Epithelial cell of esophagus (primary cell): ENCODE measurements at places on chromosomes 7 and 10.

- no peak for DNase-seq
Observed at GRCh38 chr7:21828841-21829240, 116.9 kb downstream of the CDCA7L start.

DNA sequence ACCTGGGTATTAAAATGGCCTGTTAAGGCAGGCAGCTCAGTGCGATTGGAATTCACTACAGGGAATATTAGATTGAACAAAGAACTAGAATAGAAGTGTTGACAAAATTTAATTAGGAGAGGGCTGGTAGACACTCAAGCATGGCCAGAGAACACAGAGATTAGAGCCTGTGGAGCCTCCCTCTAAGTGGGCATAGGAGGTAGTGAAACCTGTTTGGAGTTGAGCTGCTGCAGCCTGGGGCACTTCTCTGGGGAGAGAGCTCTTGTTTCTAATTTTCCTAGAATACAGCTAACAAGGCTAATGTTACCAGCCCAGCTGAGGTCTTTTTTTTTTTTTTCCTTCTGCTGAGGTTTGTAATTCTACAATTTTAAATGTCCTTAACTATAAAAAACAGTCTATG, 46.4 kb downstream of the TMEM168 start:
- peak; percentile 66 for DNase-seq

DNA sequence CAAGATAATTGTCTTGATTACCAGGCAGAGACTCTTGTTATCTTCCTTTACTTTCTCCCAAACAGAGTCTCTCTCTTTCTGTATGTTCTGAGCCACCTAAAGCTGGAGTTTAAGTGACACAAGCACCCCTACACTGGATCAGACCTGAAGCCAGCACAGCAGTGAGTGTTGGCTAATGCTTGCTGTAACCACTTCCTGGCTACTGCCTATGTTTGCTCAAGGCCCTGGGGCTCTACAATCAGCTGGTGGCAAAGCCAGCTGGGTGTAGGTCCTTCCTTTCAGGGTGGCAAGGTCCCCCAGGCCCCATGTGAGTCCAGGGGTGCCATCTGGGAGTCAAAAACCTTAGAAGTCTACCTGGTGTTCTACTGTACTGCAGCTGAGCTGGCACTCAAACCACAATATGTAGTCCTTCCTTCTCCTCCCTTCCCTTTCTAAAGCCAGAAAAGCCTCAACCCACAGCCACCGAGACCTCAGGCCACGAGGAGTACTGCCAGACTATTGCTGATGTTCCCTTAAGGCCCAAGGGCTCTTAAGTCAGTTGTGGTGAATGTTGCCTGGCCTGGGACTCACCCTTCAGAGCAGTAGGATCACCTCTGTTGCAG, 416.3 kb downstream of the ADRA2A start:
- no peak for DNase-seq

DNA sequence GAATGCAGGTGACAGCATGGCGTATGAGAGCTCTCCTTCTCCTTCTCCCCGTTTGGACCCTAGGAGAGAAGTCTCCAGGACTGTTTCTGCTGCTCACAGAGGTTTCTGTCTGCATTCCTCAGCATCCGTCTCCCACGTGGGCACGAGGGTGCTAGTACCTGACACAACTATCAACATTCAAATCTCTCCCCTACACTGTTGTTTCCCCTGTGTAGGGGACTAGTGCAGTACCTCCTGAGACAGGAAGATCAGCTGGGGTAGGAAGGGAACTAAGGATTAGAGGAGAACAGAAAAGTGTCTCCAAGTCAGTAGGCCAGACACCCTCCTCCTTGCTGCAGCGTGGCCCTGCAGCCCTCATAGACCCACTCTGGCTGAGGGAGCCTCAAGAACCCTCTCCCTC, 29.0 kb downstream of the STOX1 start:
- DNase-seq: no peak

GRCh38 chr10:42872865-42873435, 90.4 kb downstream of the BMS1 start:
- DNase-seq: no peak

- peak; percentile 15 for DNase-seq
Observed at GRCh38 chr10:117936141-117936540, 110.6 kb downstream of the RAB11FIP2 start.

DNA sequence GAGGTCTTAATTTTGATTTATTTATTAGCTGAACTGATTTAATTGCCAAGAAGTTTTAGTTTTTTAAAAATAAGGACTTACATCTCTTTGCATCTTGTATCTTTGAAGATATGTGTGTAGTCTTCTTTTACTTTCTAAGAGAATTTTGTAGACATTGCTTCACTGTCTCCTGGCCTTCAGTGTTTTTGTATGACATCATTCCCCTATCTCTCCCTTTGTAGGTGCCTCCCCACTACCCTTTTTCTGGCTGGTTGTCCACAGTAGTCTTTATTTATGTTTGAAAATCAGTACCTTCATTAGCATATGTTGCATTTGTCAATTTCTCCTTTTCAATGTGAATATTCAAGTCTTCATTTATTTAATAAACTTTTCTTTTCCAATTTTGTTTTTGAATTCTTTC, 64.1 kb upstream of the RAB18 start:
- no peak for DNase-seq

- no peak for DNase-seq
Observed at GRCh38 chr7:101553771-101554445, 75.2 kb downstream of the MYL10 start.

- no peak for DNase-seq
Observed at GRCh38 chr7:158953912-158954311, 97.6 kb downstream of the DYNC2I1 start.

DNA sequence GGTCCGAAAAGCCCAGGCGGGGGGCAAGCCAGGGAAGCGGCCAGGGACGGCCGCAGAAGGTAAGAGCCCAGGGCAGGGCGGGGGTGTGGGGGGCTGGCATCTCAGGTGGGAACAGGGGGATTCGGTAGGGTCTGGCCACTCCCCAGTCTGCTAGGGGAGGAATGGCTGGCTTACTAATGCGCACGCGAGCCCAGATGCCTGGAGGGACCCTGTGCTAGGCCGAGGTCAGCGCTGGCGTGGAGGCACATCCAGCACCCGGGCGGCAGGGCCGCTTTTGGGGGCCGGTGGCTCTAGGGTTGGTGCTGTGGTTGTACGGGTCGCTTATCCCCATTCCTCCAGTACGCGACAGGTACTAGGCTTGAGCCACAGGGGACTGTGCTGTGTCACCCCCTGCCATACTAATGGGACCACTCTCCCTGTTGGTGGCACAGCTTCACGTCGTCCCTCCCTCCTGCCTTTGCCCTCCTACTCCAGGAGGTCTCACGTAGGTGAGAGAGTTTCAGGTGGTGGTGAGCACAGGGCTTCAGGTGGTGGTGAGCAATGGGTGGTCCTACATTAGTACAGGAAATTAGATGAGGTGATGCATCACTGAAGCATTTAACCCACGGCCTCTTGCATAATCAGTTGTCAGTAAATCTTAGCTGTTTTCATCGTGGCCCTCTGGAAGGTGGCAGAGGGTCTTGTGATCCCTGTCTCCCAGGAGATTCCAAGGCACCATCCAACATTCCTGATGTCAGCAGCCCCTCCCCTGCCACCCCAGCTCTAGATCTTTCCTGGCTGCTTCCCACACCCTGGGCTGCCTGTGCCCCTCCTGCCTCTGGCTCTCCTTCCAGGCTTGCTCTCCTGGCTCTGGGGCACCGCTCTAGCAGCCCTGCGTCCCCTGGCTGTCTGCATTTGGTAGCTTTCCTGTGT, 971 bp downstream of the AEBP1 start:
- peak; percentile 59 for DNase-seq

DNA sequence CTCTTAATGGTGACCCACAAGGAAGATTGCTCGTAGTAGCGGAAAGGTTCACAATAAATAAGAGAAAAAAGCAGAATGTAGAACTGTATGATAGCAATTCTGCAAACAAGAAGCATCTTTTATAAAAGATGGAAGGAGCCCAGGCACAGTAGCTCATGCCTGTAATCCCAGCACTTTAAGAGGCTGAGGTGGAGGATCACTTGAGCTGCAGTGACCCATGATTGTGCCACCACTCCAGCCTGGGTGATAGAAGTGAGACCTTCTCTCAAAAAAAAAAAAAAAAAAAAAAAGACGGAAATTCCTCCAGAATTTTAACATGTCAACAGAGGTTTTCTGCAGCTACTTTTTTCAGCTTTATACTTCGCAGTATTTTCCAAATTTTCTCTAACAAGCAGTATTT, 13.2 kb downstream of the GATAD1 start:
- DNase-seq: no peak

GRCh38 chr7:542713-543500, 23.3 kb upstream of the PDGFA start:
- peak; percentile 76 for DNase-seq

DNA sequence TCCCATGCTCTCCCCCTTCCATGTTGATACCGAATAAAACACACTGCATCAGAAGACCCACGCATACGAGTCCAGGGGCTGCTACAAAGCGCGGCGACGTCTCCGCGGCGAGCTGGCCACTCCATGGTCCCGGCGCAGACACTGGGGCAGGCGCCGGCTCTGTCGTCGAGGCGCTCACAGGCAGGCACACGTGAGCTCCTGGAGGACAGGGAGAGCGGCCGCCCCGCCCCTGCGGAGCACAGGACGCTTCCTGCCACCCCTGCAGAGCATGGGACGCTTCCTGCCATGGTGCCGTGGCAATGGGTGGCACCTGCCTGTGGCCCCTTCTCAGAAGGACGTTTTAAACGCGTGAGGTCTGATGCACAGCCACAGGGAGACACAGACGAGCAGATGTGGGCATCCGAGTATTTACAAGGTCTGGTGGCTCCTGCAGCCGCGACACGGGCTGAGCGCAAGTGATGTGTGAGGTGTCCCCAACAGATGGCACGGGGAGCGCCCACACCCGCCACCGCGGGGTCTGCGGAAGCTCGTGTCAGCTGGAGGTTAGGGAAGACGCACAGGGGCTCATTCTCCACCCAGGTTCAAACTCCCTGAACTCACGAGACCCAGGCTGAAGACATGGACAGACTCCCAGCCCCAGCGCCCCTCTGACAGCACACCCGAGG, 21.4 kb upstream of the GPR146 start:
- no peak for DNase-seq

- no peak for DNase-seq
Observed at GRCh38 chr7:12196386-12196785, 14.7 kb upstream of the TMEM106B start.

DNA sequence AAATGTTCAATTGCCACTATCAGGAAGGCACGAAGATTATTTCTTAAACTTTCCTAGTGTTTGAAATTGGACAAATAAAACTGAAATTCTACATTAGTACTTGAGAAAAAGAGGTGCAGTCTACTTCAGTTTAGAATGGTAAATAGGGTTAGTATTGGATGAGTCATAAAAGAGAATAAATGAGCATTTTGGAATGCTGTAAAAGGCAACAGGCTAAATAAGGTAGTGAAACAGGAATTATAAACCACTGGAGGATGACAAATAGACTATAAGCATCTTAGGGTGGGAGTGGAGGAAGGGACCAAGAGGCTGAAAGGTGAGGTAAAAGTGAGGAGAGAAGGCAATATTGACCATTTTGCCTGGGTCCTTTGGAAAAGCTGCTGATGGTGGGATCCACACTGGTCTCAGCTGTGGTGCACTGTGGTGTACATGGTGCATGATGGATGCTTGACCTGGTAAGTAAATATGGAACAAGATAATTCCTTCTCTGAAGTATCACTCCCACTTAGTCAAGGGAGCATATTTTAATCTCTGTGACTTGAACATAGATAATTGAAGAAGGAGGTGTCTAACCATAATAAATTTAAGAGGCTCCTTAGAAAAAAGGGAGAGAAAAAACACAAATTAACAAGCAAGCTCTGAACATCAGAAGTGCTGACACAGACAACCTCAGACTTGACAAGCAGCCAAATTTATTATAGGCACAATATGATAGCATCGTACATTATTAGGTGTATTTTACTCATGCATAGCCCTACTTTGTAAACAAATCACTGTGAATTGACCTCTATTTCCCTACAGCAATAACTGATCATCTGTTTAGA, 76.4 kb upstream of the SCIN start:
- no peak for DNase-seq

- no peak for DNase-seq
Observed at GRCh38 chr7:129675521-129675920, 64.0 kb downstream of the NRF1 start.

DNA sequence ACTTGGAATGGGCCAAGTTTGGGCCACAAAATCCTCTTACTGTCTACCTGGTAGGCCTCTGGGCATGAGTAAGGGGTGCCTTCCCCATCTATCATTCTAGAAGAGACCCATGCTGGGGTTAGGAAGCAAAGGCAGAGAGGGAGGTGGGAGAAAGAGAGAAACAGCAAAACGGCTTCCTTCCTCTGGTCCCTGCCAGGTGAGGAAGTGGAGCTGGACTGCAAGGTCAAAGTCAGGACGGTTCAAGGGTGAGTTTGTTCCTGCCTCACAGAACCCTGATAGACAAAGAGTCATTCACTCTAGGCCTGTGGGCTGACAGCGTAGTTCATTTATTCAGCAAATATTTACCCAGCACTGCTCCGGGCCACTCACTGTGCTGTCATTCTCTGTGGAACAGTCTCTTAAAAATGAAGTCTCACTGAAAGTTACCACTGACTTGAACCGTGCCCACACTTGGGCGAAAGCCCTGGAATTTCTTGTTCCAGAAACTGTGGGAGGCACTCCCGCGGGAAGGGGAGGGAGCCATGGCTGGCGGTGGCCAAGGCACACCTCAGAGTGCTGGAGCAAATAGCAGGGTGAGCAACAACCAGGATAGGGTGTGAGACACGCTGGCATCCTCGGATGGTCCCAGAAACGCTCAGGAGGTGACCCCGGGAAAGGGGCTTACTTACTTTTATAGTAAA, 26.2 kb upstream of the ECHDC3 start:
- DNase-seq: peak; percentile 42

DNA sequence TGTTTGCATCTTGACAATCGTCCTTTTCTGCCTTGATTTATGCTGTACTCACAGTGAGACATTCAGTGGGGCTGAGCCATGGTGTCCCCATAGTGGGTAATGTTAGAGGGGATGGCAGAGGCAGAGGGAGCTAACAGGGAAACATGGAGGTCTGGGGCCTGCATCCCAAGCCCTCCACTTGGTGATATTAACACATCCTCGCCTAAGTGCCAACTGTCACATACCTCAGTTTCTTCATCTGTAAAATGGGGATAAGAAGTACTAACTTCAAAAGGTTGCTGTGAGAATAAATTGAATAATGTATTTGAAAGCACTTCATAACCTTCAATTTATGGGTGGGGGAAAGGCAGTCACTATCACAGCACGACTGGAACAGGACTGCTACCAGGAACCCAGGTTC, 27.8 kb downstream of the RPP38 start:
- DNase-seq: no peak

DNA sequence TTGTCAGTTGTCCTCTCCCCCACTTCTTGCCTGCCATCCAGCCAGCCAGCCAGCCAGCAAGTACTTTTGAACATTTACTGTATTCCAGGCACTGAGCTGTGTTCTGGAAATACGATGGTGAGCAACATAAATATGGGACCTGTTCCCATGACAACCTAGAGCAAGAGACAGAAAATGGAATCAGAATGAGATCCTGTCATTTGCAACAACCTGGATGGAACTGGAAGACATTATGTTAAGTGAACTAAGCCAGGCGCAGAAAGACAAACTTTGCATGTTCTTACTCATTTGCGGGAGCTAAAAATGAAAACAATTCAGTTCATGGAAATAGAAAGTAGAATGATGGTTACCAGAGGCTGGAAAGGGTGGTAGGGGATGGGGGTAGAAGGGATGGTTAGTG, 140.7 kb downstream of the ICA1 start:
- DNase-seq: no peak
